ENCODE measurements at places on chromosomes 2 and 18.

GRCh38 chr2:106709229-106709628 is 176.7 kb downstream of the ST6GAL2 start:
- DNase-seq: no peak

DNA sequence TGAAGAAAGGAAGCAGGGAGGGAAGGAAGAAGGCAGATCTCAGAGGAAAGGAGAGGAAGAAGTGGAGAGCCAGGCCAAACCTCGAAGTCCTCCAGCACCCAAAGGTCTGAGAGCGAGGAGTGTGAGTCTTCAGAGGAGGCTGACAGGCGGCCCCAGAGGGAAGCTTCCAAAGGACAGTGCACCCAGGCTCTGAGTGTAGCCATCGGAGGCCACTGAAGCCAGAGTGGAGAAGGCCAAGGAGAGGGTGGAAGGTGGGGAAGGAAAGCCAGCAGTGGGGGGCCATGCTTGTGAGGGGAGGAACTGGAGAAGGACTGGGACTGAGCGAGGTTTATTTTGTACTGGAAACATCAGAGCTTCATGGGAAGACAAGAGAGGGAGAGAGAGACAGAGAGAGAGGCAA is 6.0 kb downstream of the ATP6V1B1 start:
- no peak for DNase-seq

DNA sequence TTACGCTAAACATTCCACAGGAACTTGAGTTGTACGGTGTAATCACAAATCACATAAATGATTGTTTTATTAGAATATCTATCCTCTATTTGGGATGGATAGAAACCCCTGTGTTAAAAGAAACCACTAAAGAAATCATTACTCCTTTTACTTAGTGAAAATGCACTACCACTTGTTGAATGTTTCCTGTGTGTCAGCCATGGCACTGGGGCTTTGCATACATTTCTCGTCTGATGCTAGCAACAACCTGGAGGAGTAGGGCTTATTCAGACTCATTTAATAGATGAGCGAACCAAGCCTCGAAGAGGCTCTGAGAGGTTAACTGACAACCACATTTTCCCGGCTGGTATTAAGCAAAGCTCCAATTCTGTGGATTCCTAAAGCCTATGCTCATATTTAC is 60.5 kb upstream of the PELI1 start:
- no peak for DNase-seq

DNA sequence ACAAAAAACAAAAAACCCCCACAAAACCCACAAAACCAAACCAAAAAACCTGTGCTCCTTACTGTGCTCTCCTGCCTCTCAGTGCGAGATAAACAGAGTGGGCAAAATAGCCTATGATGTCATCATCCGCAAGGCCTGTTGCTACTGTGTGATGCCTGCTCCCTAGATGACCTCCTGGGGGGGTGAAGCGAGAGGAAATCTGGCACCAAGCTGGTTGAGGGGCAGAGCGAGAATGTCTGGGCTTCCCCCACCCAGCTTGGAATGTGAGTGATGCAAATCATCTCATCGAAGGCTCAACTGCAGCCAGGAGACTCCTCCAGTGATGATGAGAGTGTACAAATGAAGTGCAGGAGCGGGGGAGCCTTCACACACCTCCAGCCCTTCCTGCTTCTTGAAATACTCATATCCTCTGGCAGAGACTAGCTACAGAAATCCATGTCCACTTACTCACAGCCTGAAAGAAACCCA is 57.7 kb upstream of the MAP4K3 start:
- DNase-seq: no peak

GRCh38 chr2:26628561-26629345 is 12.4 kb downstream of the CIB4 start:
- no peak for DNase-seq
